ENCODE measurements at places on chromosomes 1 and 21.
A peak's percentile ranks its signal among the peaks of the same experiment; 100 is the strongest.

DNA sequence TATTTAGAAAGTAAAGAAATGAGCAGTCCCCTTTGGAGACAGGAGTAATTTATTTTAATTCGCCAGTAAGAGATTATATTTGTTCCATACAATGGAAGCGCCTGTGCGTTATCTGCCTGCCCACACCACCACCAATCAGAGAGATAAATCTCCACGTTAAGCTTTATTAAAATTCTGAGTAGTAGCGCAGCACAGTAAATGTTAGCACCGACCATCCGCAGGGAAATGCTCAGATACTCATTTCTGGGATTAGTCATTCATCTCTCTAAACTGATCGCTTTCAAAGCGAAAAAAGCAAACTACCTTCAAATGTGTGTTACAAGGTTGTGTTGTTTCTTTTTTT is 1.2 kb downstream of the ETS2 start:
- DNase-seq, result no peak

DNA sequence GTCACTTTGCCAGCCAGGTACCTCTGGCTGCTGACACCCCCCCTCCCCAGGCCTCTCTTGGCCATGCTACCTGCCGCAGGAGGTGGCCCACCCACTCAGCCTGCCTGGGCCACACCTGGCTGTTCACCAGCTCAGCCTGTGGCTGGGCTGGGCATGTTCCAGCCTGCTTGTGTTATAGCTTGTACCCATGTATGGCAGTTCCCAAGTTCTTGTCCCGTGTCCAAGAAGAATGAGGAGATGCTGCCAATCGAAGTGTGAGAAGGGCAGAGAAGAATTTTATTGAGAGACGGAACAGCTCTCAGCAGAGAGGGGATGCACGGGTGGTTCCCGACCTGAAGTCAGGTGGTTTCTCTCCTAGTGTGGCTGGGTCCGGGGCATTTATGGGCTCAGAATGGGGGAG is 3.9 kb upstream of the MMEL1 start:
- no peak for DNase-seq

GRCh38 chr21:33586927-33587326 is 1.6 kb downstream of the DONSON start:
- DNase-seq, result no peak

- no peak for DNase-seq
Observed at GRCh38 chr1:53617851-53618499, 121.0 kb downstream of the GLIS1 start.

DNA sequence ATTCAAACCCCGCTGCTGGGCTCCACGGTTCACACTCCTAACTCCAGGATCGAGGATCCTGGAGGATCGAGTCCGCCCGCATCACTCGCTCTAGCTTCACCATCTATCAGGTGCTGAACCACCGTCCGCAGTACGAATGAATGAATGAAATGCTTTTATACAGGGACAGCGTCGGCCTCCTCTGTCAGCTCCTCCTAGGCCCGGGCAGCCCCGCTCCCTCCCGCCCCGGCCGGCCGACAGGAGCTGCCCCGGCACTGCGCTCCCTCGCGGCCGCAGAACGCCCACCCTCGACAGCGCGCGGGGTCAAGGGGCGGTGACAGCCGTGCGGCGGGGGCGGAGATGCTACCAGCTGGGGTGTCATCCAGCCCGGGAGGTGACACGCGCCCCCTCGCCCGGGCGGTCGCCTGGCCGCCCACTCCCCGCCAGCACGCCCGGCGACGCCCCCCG is 520 bp downstream of the ZBTB17 start:
- peak; percentile 83 for DNase-seq

- no peak for DNase-seq
Observed at GRCh38 chr1:203524152-203524551, 30.2 kb downstream of the OPTC start.

DNA sequence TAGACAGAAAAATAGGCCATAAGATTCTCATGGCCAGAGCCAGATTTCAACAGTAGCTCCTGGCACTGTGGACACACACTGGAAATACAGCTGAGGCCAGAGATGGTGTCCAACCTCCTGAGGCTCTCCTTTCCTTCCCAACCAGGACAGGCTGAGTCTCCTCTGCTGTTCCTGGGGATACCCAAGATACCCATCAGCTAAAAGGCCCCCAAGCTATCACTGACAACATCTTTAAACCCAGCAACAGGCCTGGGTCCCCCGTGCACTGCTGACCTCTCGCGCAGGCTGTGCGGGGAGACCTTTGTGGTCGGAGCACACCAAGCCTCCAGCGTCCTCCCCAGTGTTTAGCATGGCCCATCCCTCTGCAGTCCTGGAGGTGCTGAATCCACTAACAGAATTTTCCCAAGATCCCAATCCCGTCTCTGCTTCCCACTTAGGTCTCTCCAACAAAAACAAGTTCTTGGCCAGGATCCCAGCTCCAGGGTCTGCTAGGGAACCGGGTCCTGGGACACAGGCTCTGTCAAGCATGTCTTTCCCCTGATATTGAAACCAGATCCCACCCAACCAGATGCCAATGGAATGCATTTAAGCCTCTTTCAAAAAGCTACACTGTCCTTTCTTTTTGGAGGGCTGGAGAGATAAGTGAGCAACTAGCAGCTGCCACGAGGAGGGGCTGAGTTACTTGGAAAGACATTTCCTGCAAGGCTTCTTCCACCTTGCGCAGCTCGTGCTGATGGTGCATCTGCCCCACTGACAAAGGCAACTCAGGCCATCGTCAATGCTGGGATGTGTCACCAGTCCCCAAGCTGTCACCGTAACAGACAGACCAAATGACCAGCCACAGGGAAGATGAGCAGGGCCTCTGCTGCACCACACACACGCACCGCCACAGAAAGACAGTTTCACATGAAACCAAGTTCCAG is 73.2 kb downstream of the BCAR3 start:
- DNase-seq, result no peak

DNA sequence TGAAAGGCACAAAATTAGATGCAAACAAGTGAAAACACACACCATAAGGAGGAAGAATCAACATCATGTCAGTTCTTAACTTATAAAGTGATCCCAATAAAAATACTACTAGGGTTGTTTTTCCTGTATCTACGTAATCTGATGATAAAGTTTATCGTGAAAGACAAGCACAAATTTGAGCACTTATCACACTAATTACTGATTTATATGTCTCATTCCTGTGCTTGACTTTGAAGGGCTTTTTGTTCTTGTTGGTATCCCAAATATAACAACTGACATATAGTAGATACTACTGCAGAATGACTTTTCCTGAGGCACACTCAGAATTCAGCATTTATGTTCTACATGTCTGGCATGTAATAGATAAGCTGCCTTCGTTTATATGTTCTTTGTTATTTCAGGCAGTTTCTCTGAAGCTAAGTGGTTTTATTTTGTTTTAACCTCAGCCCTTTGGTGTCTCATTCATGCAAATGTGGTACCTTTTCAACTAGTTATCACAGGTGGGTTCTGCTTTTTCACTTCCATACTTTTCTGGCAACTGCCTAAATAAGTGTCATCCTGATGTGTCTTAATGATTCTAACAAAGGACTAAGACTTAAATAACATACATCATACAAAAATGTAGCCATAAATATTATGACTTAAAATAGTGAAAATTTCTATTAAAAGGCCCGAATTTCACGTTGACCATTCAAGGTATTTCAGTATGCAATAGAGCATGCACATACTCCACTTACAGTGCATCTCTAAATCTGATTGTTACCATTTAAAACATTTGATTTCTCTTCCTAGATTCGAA is 73.2 kb downstream of the LRRC8C start:
- no peak for DNase-seq

DNA sequence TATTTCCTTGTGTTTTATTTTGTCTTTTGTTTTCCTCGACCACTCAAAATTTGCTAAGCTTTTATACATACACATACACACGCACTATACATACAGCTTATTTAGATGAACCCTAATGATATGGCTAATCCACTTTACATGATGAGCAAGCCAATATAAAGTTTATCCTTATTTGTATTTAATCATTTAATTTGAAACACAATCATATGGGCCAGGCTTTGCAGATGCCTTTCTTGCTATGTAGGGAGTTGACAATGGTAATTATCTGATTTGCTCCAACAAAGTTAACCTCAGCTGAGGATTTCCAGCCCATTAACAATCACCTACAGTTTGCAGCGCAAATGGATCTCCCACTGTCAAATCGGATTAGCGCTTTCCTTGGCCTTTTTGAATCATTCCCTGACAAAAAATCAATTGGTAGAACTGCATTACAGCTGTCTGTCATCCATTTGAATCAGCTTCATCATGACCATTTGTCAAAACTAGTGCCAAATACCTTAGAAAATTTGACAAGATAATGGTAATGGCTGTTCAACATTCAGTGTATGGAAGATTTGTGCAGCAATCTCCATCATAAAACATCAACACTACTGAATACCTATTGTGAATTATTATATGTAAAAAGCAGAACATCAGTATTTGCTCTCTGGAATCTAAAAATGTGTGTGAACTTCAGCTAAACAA is 352.6 kb downstream of the MRPL39 start:
- DNase-seq, result no peak

DNA sequence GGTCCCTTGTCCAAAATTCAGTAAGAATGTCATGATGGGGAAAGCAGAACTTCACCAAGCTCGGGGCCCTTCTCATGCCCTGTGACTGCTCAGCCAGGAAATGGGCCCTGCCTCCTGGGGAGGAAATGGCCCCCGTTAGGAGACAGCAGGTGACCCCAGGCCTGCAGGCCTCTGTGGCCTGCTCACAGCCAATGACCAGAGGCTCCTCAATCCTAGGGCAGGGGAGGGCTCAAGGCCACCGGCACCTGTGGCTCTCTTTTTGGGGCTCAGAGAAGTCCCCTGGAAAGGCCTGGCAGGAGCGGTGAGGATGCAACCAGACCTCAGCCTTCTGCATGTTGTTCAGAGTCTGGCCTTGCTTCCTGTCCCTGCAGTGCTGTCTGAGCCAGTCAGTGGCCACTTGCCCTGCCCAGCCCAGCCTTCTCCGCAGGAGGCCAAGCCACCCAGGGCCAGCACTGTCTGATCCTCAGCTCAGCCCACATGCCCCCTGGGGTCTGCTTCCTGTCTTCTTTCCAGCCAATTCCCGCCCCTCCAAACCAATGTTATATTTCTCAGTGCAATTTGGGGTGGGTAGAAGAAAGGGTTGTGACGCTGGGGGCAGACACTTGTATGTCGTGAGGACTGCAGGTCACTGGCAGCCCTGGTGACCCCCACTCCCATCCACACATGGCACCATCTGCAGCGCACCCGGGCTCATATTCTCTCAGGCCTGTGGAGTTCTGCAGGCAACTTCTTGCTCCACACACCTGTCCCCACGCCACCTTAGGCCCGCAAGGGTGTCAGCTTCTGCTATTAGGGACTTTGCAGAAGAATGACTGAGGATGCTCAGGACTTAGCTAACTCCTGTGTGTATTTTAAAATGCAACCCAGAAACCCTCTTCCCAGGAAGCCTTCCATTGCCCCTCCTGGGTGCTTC is 83.6 kb downstream of the ITPKB start:
- no peak for DNase-seq

Data from stimulated activated CD8-positive, alpha-beta memory T cell treated with anti-CD3 and anti-CD28 coated beads, Interleukin-4, amount 100 ng/mL, for 4 hours (primary cell).